Activated CD8-positive, alpha-beta T cell treated with anti-CD3 and anti-CD28 coated beads for 36 hours (primary cell): ENCODE measurements at places on chromosomes 7 and 10.

- no peak for DNase-seq
These were observed 109.0 kb downstream of the SLIT1 start for GRCh38 chr10:97076781-97077180.

- peak; percentile 74 for DNase-seq
These were observed 734 bp downstream of the CHST3 start for GRCh38 chr10:71964743-71965515.

DNA sequence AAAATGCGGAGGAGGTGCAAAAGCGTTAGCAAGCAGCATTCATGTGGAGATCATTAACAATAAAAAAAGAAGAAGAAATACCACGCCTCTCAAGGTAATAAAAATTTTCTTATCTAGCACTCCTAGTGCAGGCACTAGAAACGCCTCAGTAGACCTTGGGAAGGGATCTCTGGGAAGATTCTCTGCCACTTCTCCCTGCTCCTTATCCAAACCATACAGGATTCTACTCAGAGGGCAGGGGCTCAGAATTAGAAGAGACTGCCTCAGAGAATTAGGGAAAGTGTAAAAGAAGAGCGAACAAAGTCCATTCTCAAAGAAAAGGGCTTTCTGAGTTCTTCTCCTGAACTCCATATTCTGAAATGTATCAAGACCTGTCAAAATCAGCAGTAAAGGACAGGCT lies 413.4 kb downstream of the SORCS1 start:
- DNase-seq: no peak

- DNase-seq: no peak
These were observed 108.3 kb upstream of the CDK6 start for GRCh38 chr7:92944633-92945032.

- peak; percentile 45 for DNase-seq
These were observed 57.1 kb upstream of the IGFBP3 start for GRCh38 chr7:45978010-45978681.

GRCh38 chr10:69768386-69768785 lies 33.3 kb upstream of the COL13A1 start:
- no peak for DNase-seq

GRCh38 chr7:151754142-151754590 lies 122.7 kb downstream of the PRKAG2 start:
- peak; percentile 30 for DNase-seq

- DNase-seq: no peak
These were observed 152.4 kb downstream of the ARID5B start for GRCh38 chr10:62053860-62054259.

GRCh38 chr7:75729851-75730274 lies 8.9 kb downstream of the HIP1 start:
- no peak for DNase-seq

DNA sequence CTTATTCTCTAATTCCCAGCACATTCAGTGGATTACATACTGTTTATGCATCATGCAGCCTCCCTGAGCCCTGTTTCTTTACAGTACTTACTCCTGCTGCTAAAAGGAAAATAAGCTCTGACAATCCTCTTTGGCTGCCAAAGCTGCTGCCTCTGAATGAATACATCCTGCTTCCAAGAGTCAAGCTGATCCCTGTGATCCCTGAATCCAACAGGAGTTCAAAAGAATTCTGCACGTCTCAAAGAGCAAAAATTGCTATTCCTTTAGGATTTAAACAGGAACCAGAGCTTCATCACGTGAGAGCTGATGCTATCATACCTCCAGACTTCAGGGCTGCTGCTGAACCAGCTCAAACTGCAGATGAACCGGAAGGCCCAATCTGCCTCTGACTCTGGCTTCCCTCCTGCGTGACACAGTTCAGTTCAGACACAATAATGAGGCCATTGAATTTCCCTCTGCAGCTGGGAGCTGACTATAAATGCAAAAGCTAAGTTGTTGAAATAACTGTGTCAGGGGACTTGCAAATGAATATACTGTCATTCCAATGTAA lies 851.0 kb upstream of the PHF14 start:
- no peak for DNase-seq

- peak; percentile 83 for DNase-seq
These were observed 122.7 kb upstream of the PRSS1 start for GRCh38 chr7:142626420-142627035.
